Stimulated activated CD4-positive, alpha-beta T cell treated with anti-CD3 and anti-CD28 coated beads, Interleukin-4, amount 100 ng/mL, for 1 hour (primary cell): ENCODE measurements at places on chromosomes 6 and 20.

DNA sequence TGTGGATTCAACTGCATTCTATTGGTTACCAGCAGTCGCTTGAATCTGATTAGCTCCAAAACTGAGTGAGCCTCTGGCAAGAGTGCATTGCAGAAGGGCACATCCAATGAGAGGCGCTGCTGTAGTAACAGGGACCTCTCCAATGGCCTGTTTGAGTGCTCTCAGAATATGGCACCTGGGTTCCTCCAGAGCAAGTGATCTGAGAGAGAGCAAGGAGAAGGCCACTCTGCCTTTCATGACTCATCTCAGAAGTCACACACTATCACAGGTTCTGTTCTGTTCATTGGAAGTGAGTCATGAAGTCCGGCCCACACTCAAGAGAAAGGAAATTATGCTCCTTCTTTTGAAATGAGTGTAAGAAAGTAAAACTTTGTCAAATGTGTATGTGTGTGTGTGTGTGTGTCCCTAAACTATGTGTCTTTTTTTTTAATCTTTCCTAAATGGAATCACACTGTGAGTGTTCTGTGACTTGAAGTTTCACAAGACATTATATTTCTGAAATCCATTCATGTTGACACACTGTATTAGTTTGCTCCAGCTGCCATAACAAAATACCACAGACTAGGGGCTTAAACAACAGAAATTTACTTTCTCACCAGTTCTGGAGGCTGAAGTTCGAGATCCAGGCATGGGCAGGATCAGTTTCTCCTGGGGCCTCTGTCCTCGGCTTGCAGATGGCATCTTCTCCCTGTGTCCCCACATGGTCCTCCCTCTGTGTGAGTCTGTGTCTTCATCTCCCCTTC, 138.3 kb upstream of the CDYL start:
- peak; percentile 8 for DNase-seq

DNA sequence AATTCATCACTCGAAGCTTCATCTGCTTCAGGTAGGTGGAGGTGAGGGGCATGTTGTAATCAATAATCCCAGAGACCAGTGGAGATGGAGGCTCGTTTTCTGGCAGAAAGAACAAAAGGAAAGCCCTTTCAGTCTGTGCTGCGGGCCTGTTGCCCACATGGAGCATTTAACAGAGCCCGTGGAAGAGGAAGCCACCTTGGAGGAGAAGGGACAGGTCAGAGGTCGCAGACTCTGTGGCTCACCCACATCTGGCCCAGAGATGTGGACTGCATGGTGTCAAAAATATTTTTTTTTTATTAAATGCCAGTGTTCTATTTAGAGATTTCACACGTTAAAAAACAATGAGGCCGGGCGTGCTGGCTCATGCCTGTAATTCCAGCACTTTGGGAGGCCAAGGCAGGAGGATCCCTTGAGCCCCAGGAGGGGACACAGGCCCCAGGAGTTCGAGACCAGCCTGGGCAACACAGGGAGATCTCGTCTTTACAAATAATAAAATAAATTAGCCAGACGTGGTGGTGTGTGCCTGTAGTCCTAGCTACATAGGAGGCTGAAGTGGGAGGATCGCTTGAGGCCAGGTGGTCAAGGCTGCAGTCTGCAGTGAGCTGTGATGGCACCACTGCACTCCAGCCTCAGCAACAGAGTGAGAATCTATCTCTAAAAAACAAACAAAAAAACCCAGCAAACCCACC, 73.6 kb downstream of the NOL4L start:
- DNase-seq, result no peak

GRCh38 chr20:48592107-48592940, 235.5 kb downstream of the PREX1 start:
- no peak for DNase-seq

- DNase-seq, result no peak
Observed at GRCh38 chr20:57417051-57417689, 26.0 kb downstream of the RBM38 start.

DNA sequence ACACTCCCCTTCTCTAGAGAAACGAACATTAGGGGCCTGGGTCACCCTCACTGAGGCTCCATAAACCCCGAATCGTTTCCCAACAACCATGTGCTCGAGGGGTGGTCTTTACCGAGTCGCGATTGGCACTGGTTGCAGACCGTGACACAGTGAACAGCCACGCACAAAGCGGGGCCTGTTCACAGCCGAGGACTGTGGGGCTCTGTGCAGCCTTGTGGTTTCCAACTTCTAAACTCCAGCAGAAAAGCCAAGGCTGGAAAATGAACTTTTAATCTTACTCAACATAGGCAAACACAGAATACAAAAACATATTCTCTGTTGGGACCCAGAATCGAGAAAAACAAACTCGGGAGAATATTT, 19.0 kb downstream of the RRBP1 start:
- no peak for DNase-seq

DNA sequence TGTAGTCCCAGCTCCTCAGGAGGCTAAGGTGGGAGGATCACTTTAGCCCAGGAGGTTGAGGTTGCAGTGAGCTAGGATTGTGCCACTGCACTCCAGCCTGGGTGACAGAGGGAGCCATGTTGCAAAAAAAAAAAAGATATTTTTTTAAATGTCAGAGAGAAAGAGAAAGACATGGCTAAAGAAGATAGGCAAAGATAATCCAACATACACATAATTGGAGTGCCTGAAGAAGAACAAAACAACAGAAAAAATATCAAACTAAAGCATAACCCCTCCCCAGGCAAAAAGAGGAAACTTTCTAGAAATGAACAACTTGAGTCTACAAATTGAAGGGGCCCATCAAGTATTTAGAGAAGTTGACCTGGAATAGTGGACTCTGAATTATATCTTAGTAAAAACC, 14.0 kb upstream of the GRM4 start:
- DNase-seq, result no peak

DNA sequence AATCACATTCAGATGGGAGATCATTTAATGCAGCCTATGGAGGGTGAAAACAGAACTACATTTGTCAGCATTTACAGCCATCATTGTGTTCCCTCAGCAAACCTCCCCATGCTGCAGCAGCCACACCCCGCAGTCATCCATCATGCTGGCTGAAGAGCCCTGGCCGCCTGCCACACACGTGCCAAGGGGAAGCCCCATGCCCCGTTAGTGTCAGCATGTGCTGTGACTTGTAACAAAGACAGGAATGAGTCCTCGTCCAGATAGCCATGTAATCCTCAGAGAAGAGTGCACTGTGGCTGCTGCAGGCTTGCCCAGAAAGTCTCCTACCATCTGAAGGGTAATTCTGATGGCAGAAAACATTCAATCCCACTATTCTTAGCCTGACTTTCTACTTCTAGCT, 1097.8 kb downstream of the KIF16B start:
- no peak for DNase-seq

DNA sequence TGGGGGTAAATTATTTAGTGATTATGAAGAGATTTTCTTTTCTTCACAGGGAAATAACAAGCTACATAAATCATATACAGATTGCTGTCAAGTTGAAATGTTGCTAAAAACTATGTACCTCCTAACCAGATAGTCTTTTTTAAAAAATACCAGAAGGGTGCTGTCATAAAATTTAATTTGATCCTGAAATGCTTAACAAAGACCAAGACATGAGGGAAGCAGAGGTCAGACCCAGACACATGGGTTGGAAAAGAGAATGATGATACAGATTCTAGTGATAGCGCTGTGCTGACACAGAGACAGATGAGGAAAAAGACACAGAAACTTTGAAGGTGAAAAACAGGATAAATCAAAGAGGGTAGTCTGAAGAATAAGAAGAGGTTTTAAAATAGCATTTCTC, 573.1 kb downstream of the HACE1 start:
- no peak for DNase-seq

- no peak for DNase-seq
Observed at GRCh38 chr6:160007611-160008010, 38.7 kb downstream of the IGF2R start.

- peak; percentile 6 for DNase-seq
Observed at GRCh38 chr20:33859157-33859695, 48.1 kb downstream of the CHMP4B start.

DNA sequence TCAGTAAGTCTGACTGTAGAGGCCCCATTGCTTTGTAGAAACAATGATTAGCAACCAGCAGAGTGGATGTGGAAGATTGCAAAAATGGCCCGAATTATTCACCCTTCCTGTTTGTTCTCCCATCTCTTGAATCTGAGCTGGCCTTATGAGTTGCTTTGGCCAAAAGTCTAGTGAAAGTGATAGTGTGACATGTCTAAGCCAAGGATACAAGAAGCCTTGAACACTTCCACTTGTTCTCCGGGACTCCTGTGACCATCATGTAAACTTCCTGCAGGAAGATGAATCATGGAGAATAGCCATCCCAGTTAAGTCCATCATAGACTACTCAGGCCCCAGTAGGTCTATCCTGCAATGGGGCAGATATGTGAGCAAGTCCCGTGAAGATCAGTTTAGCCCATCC, 252.0 kb upstream of the JAG1 start:
- DNase-seq, result no peak

GRCh38 chr20:17611540-17612286, 41.8 kb downstream of the DSTN start:
- DNase-seq, result no peak

DNA sequence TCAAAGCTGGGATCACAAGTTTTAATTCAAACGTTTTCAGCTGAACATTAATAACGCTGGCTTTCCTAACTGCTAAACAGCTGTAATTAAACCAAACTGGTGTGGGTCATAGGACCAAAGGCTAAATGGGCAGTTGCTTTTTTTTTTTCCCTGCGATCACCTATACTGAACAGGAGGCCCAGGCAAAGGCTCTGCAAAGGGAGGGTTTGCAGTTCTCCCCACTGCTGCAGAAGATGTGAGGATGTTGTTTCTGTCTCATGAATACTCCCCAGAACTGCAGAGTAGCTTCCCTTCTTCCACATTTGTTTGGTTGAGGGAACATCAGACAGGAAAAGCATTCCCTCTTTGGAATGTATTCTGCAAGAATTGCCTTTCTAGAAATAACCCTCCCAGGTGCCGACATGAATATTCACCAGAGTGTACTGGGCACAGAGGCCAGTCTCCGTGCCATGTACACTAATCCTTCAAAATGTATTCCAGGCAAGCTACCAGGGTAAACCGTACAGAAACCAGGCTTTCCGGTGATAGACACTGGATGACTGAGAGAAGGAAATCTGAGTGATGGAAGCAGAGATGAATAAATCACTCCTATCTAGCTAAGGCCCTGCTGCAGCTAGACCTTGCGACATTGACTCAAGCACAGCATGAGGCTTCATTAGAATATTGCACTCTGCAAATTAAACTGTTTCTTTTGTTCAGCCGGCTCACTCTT, 370.1 kb downstream of the BTBD9 start:
- no peak for DNase-seq

DNA sequence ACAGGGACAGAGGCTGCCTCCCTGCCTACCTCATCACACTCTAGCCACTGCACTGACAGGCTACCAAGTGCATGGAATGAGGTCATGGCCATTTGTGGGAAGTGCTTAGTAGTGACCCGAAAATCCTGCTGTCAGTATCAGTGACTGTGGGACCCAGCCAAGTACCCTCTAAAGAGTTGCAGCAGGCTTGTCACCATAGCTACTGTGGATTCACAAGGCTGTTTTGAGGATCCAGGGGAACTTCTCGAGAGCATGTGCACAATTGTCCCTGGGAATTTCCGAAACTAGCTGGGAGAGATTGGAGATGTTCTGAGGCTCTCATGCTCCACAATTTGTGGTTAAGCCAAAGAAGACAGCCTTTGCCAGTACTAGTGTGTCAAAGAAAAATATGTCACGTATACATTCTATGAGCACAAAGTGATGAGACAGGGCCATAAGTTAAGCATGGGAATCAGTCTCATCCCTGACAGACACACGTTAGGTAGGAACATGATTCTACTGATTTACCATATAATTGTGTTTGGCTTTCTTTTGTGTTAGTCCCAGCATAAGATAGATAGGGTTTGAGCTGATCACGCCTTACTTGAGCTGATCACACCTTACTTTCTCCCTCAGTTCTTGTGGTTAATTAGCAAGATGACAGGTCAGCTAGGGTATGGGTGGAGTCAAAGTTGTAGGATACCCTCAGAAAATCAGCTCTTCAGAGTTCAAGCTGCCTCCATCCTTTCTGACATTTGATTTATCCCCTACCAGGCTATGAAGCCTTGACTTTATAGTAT, 42.6 kb upstream of the TMEM170B start:
- no peak for DNase-seq

DNA sequence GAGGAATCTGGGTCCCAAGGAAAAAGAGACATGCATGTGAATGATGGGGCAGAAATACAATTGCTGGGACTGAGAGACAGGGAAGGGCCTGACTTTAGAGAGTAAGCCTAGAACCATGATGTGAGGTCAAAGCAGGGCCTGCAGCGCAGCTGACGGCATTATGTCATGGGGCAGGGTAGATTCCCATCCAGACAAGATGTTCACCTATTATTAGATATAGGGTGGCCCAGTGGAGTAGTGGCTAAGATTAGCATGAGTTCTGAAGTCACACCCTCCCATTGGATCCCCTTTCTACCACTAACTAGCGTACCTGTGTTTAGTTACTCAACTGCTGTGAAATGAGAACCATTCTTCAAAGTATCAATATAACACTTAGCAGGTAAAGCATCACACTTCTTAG, 39.6 kb downstream of the NDUFAF5 start:
- no peak for DNase-seq

GRCh38 chr20:56187534-56188165, 60.9 kb upstream of the MC3R start:
- DNase-seq, result no peak

- DNase-seq, result no peak
Observed at GRCh38 chr6:42038163-42038562, 12.2 kb upstream of the TAF8 start.

DNA sequence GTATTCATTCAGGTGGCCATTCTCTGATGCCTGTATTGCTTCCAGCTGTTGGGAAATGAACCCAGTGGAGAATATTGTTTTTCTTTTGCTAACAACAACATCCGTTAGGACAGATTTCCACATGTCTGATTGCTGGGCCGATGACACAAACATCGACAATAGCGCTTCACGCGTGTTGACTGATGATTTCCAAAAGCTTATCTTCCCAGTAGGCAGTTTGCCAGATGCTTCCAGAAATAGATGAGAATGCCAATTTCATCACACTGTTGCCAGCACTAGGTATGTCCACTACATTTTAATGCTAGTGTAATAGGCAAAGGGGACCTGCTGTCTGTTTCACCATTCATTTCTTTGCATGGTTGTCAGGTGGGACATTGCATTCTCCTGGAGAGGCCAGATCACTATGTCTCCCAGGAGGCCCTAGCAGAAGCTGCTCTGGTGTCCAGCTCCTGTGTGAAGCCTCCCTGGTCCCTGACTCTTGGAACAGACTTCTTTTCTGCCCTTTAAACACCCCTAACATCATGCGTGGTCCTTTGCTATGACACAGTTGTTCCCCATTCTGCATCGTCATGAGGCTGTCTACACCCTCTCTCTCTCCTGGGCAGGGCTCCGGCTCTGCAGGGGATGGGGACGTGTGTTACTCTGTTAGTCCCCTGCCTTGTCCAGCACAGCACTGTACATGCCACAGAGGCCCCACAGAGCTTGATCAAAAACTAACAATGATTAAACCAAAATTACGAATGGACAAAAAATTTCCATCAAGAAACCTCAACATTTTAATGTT, 181.6 kb downstream of the CDH26 start:
- DNase-seq, result no peak

DNA sequence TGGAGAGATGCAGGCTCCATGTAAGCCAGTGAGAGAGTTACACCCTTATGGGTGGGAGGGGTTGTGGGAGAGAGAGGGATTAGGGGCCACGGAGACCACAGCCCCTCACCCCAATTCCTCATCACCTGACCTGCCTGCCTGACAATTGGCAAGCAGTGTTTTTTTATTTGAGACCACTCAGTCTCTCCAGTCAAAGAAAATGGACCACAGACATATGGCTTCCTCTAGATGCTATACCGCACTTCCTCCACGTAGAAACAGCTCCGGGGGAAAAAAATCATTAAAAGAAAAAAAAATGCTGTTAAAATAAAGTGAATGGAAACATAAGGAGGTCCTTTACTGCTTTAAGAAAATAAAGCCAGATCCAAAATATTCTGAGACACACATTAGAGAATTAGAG, 152.7 kb downstream of the MYLK4 start:
- no peak for DNase-seq
